ENCODE measurements at places on chromosomes 6 and 20. TPM values are rescaled to one million over a fixed set of nuclear protein-coding genes. Genes with fewer than 3 reads are reported as not detected.

The KCNS1 gene
- total RNA-seq, result 0.56 TPM

The IL17A gene
- total RNA-seq, result not detected

The IL20RA gene
- total RNA-seq, result 4.6 TPM

DNA sequence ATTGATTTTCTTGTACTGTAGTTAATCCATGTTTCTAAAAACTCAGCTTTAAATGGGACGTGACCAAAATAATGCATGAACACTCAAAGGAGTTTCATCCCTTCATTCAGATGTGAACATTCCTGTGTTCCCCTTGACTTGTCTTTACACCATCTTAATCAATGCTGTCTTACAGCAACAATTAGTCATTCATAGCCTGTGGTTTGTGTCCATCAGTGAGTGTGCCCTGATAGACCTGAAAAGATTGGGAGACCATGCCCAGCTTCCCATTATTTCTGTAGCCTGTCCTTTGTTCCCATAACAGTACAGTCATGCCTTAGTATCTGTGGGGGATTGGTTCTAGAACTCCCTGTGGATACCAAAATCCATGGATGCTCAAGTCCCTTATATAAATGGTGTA is 23.9 kb downstream of the NT5E start:
- no peak for DNase-seq

GRCh38 chr6:126716032-126716431 is 376.1 kb downstream of the CENPW start:
- DNase-seq, result no peak

DNA sequence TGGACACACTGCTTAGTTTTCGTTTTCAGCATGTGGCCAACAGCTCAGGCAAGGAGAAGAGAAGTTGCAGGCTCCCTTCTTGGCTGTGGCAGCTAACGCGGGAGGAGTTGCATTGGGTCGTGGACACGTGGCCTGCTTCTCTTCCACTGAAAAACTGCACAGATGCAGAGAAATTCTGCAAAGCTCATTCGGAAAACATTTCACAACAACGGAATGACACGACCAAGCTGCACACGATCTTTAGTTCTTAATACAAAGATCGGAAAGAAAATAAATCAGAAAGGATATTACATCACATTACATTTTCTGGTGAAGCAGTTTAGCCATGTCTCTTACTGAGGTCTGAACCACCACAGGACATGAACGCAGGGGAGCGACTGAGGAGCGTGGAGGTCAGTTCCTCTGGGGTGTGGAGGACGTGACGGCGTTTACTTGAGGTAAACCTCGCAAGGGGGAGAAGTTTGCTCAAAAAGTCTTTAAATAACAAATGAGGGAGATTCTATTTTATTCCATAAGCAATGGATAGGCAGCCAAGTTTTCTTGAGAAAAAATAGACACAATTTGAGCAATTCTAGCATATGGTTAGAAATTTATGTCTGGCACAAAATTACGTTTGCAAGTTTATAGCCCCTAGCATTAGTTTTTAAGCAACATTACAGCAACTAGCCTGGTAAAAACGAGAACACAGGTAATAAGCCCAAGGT is 178.3 kb downstream of the THBS2 start:
- DNase-seq, result no peak

DNA sequence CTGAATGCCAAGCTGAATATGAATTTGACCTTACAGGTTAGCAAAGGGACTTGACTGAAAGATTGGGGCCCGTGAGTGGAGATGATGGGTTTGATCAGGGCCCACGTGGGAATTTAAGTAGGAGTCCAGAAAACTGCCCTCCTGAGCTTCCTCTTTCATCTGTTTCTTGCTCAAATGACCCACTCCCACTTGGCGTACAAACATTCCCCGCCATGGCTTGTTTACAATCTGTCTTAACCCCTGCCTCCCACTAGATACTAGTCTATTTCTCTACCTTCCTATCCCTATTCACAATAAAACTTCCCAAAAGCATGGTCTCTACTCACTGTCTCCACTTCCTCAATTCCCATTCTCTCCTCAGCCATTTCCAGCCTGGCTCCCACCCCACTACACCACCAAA is 9.4 kb downstream of the MMP9 start:
- DNase-seq, result no peak
